ENCODE measurements at places on chromosomes 1 and 21. TPM values are rescaled to one million over a fixed set of nuclear protein-coding genes. Genes with fewer than 3 reads are reported as not detected.

CD55 gene
- 122 TPM for total RNA-seq

DNA sequence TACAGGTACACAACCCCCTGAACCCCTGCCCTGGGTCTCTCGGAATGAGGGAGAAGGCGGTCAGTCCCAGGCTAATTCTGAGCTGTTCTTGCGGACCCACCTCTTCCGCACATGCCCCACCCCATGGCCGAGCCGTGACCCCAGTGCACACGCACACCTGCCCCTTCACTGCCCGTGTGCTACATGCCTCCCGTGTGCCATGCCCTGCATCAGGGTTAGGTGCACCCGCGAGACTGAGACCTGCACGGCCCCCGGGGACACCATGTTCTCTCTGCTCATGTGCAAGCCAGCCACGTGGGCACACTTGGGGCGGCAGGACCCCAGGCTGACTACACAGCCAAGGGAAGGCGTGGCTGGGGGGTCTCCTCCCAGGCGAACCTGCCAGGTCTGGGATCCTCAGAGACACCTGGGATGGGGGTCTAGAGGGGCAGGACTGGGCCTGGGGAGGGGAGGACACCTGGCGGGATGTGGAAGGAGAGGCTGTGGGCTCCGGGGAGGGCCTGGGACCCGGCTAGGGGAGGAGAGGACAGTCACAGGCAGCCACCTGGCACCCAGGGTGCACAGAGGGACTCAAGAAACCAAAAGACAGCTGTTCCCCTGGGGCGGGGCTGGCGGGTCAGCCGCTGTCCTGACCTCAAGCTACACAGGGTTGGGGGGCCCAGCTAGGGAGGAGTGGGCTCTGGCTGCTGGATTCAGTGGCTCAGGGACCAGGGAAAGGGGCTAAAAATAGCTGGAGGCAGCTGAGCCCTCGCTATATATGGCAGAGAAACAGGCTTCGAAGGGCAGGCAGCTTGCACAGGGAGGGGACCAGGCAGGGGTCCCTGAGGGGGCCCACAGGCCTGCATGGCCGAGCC, 133.4 kb downstream of the CASZ1 start:
- no peaks in the 10 kb centered on the region for H3K4me1 ChIP-seq
- H3K36me3 ChIP-seq: no peaks in the 10 kb centered on the region
- H3K27me3 ChIP-seq: no peaks in the 10 kb centered on the region
- DNase-seq: no peak
- H3K4me3 ChIP-seq: no peak overlapping the region
- H3K27ac ChIP-seq: no peak overlapping the region

DNA sequence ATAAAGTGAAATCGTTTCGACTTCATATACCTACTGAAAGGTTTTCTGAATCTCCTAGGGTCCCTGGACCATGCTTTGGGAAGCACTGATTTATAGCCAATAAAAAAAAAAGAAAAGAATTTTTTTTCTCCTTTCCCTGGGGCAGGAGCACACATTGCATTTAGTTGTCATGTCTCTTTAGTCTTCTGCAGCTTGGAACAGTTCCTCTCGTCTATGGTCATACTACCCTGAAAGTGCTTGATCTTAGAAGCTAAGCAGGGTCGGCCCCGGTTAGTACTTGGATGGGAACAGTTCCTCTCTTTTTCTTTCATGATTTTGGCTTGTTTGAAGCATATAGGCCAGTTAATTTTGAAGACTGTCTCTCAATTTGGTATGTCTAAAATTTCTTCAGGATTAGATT, 3.7 kb upstream of the SERPINC1 start:
- no peak overlapping the region for H3K4me3 ChIP-seq
- H3K27me3 ChIP-seq: no peaks in the 10 kb centered on the region
- no peak overlapping the region for H3K27ac ChIP-seq

DNA sequence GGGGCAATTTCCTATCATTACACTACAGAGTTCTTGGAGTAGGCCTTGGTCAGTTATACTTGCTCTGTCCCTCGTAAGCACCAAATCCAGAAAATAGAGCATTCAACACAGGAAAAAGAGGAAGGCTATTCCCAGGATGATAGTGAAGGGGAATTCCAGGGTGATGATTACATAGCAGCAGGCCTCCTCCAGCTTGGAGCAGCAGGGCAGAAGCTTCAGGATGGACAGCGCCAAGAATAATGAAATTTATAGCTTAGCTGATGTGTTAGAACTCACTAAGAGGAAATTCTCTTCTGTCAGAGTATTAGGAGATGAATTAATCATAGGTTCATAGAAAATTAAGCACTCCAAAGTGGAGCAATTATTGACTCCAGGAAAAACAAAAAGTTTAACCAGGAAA, 10.8 kb upstream of the SMAP2 start:
- no peaks in the 10 kb centered on the region for H3K27me3 ChIP-seq
- no peak overlapping the region for H3K4me3 ChIP-seq
- no peaks in the 10 kb centered on the region for H3K36me3 ChIP-seq
- H3K4me1 ChIP-seq: no peaks in the 10 kb centered on the region

DNA sequence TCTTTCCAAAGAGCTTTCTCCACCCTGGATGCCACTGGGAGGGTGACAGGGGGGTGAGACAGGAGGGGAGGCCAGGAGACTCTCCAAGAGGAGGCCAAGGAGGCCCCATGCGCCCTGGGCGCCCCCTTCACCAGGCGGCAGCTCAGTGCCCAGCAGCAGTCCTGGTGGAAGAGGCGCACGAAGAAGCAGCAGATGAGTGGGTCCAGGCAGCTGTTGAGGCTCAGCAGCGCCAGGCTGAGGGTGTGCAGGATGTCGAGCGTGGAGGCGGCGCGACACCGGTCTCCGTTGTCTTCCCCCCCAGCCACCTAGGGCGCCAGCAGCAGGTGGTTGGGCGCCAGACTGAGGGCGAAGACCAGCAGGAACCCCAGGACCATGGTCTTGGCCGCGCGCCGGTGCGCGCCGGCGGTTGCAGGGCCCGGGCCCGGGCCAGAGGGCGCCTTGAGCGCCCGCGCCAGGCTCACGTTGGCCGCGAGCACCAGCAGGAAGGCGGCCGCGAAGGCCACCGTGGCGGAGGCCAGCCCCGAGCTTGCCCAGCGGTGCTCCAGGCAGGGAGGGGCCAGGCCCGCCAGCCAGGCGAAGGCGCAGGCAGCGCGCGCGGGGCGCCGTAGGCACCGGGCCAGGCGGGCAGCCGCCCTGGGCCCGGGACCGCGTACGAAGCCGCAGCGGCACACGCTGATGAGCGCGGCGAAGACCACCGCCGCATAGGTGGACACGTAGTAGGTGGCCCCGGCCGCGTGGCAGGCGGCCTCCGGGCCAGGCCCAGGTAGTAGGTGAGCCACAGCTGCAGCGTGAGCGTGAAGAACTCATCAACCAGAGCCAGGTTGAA, 8.6 kb downstream of the TMEM35B start:
- no peak overlapping the region for H3K4me3 ChIP-seq
- H3K4me1 ChIP-seq: no peaks in the 10 kb centered on the region
- H3K36me3 ChIP-seq: peaks cover 28% of the 10 kb centered on the region
- DNase-seq: no peak
- no peaks in the 10 kb centered on the region for H3K27me3 ChIP-seq
